ENCODE measurements at places on chromosomes 3 and 15. TPM values are rescaled to one million over a fixed set of nuclear protein-coding genes. Genes with fewer than 3 reads are reported as not detected.

GRCh38 chr3:142828703-142829305, 60.1 kb downstream of the PCOLCE2 start:
- DNase-seq, result peak; percentile 78

GRCh38 chr3:4462369-4463040, 4.6 kb downstream of the SUMF1 start:
- no peak for DNase-seq

- no peak for DNase-seq
These were observed 341.7 kb upstream of the KCNMB2 start for GRCh38 chr3:178194539-178194938.

GABRR3 gene
- not detected for total RNA-seq

DNA sequence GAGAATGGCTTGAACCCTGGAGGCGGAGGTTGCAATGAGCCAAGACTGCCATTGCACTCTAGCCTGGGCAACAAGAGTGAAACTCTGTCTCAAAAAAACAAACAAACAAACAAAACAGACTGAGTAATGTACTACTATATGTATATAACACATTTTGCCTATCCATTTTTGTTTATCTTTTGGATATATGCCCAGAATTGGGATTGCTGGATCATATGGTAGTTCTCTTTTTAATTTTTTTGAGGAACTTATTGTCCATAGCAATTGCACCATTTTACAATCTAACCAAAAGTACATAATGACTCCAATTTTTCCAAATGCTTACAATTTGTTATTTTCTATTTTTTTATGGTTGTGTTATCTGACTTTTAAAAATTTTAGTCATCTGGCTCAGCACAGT, 47.3 kb downstream of the GMPS start:
- no peak for DNase-seq

GRCh38 chr3:150293401-150294001, 114.6 kb upstream of the TSC22D2 start:
- DNase-seq, result no peak

DNA sequence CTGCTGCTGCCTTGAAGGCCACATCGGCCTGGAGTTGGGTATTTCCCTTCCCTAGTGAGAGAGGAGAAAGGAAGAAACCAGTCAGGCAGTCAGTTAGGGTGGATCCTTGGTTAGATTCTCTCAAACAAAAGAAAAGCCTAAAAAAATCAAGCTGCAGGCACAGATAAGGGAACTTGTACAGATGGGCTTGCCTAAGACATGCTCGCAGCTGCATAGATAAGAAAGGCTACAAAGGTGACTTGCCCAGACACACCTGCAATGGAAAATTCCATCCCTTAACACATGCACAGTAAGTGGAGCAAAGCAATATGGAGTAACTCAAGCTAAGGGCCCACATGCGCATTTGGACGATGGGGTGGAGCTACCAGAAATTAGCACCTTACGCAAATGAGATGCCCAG, 199.7 kb upstream of the ARPP21 start:
- no peak for DNase-seq

DNA sequence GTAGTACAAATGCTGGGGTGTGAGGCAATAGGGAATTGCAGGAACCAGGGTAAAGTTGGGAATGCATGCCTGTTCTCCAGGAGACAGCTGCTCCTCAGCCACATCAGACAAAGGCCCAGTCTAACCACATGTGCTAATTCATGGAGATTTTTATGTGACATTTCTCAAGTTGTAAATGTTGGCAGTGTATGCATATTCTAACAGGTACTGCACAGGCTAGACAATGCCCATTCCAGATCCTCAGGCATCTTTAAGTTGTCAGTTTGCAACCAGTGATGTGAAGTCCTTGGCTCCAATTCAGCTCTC, 84.9 kb downstream of the EEFSEC start:
- DNase-seq, result no peak

COLQ gene
- total RNA-seq, result 1.3 TPM

GRCh38 chr3:70982284-70982683, 601.2 kb downstream of the FOXP1 start:
- no peak for DNase-seq

SMAD6 gene
- total RNA-seq, result 0.35 TPM

DNA sequence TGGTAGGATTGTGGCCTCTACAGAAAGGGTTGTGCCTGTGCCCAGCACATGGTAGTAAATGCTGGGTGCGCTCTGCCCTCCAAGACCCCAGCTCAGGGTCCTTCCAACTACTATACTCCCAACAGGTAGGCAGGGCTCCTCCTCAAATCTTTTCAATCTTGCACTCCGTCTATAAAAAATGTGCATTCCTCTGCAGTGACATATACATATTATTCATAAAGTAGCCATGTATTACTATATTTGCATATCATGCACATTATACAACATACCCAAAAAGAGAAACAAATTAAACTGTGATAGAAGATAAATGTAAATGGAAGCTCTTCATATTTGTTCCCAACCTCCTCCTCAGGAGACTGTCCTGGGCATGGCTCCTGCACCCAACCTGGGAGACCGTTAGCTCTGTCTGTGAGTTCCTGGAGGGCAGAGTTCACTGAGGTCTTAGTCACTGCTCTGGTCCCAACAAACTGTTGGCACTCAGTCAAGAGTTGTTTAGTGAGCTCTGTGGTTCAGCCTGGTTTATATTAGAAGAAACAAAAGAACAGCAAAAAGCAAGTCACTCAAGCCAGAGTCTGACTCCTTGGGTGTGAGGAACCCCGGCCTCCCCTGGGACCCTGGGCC, 47.7 kb upstream of the GRIP2 start:
- no peak for DNase-seq

DNA sequence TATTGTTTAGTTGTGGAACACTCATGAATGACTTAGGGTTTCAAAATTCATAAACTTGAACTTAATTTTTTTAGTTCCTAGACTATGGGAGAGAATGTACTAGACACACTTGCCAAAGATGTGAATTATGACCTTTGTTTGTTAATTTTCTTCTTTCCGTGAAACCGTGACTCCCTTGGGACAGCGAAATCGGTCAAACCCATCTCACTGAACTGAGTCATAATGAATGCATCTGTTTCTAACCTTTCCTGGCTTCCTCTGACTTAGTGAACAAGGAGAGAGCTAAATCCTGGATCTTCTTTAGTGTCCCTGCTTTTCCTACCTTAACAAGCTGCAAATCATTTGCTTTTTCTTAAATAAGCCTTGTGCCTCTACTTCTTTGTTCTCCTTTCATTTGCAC, 85.5 kb downstream of the LARS2 start:
- no peak for DNase-seq

- DNase-seq, result no peak
These were observed 41.5 kb downstream of the RBP2 start for GRCh38 chr3:139434764-139435307.

GRCh38 chr3:116849261-116849688, 139.7 kb downstream of the TUSC7 start:
- no peak for DNase-seq

- DNase-seq, result no peak
These were observed 25.3 kb downstream of the IL16 start for GRCh38 chr15:81222007-81222406.

DNA sequence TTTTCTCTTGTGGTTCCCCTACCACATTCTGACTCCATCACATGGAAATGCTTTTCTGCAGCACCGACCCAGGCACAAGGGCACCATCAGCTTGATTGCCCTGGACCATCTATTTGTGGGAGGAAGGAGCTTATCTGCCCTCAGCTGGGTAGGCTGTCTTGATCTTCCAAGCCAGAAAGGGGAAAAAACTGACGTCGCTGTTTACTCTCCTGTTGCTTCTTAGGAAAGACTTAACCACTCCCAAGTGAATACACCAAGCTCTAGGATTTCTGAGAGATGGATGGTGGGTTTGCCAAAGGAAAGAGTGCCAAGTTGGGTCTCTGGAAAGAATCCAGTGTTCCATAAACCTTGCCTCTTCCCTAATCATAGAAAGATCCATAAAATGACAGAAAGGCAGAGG, 4.0 kb downstream of the TNFAIP8L3 start:
- DNase-seq, result no peak

DNA sequence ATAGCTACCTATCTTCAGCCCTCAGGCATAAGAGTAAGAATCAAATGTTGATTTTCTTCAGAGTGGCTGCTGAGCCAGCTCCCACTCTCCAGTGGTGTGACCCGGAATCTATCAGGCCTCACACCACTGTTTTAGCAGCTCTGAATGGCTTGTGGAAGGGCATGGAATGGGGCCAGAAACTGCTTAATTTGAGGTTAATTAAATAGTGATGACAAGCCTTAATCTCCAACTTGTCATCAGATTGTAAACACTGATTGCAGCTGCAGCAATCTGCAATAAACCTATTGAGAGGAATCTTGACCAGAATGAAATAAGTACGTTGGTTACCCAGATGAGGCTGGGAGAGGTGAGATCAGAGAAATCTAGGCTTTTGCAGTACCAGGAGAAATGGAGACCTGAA, 317.4 kb downstream of the FHIT start:
- DNase-seq, result no peak

DNA sequence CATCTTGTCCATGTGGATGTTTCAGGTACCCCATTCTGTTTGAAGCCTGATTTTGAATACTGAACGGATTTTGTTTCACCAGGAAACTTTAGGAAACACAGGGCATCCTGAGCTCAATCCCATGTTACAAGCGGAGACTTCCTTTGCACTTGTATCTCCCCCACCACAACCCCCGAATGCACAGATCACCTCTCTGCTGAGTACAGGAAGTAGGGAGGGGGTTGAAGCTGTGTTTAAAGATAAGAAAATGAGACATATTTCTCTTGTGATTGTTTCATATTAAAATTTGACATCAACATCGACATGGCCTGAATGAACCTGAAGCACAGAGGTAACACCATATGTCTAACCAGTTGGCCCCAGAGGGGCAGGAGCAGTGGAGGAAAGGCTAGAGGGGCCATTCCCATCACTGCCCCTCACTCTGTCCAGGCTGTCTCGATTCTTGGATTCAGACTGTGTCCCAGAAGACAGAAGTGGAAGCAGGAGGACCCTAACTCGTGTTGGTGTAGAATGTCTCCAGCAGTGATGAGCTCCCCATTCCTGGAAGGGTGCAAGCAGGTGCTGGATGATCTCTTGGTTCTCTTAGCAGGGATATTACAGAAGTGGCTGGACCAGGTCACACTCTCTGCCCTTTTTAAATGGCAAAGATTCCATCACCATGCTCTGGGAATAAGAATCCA, 59.6 kb upstream of the IQSEC1 start:
- DNase-seq, result no peak

DNA sequence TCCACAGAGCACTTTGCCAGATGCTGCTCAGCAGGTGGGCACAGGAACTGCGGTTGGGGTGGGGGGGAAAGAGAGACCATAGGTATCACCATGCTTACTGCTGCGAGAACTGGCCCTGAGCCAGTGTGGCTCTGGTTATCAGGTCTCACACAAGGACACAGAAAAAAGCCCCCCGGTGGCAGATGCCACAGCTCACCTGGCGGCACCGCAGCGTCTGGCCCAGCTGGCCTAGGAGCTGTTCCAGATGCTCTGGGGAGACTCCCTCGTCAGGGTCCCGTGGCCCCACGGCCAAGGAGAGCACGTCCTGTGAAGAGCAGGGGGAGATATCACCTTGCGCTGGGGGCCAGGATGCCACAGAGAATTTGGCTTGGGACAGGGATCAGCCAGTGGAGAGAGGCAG, 10.8 kb downstream of the CDAN1 start:
- no peak for DNase-seq

- DNase-seq, result no peak
These were observed 38.6 kb upstream of the CSPG4 start for GRCh38 chr15:75751116-75751875.

- no peak for DNase-seq
These were observed 11.3 kb downstream of the NBEAL2 start for GRCh38 chr3:46990573-46991374.

GRCh38 chr3:31135546-31135945, 241.1 kb upstream of the GADL1 start:
- no peak for DNase-seq

TXNRD3 gene
- 2.9 TPM for total RNA-seq

DNA sequence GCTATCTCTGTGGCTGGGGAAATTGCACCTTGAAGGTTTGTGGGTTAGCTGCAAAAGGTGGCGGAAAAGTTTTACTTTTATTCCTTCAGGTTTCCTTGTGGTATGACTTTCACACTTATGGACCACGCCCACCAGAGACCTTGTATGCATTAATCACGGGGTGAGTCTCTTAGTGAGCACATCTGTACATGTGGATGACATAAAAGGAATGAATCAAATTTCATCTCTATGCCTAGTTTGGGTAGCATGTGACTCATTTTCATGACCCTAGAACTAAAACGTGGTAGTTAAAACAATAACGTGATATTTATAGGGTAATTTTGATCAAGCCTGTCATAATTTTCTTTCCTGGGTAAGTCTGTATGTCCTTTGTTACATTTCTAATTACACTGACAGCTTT, 141.7 kb downstream of the PDCD6IP start:
- DNase-seq, result no peak
